ENCODE measurements at places on chromosomes 11 and 22. TPM values are rescaled to one million over a fixed set of nuclear protein-coding genes. Genes with fewer than 3 reads are reported as not detected.
A peak's percentile ranks its signal among the peaks of the same experiment; 100 is the strongest.

DNA sequence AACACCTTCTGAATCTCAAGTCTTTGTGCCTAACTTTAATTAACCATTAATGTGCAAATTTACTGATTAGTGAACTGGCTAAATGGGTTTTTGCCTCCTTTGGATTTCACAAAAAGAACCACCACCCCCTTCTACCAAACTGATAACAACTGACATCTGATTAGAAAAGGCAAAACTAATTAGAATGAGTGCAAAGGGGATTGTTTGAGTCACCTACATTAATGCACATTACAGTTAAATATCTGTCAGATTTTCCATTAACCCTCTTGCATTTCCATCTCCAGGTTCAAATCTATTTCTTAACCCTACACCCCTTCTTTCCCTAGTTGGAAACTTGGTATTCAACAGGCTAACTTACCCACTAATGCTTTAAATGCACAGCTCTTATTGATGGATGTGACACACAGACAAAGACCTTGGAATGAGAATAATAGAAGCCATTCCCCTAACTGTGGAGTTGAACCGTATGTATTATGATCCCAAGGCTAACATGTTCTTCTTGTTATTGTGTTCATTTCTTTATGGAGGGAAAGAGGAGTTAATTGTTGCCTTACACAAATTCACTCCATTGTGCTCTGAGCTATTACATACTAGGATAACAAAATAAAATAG, 161.5 kb upstream of the MTMR2 start:
- no peak for DNase-seq

Gene ARRB1
- total RNA-seq = 14.5 TPM

DNA sequence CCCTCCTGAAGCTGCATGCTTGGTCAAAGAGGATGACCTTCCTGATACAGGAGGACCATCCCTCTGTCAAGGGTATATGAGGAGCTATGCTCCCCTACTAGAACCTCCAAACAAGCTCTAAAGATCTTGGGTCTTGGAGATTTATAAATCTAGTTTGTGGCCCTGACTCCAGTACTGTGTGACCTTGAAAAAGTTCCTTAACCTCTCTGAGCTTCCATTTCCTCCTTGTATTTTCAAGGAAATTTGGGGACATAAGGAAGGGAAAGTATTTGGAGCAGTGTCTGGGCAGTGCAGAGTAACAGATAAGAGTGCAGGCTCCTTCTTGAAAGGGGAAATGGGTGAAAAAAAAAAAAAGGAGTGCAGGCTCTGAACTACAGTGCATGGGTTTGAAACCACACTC, 45.9 kb downstream of the CHRDL2 start:
- no peak for DNase-seq

DNA sequence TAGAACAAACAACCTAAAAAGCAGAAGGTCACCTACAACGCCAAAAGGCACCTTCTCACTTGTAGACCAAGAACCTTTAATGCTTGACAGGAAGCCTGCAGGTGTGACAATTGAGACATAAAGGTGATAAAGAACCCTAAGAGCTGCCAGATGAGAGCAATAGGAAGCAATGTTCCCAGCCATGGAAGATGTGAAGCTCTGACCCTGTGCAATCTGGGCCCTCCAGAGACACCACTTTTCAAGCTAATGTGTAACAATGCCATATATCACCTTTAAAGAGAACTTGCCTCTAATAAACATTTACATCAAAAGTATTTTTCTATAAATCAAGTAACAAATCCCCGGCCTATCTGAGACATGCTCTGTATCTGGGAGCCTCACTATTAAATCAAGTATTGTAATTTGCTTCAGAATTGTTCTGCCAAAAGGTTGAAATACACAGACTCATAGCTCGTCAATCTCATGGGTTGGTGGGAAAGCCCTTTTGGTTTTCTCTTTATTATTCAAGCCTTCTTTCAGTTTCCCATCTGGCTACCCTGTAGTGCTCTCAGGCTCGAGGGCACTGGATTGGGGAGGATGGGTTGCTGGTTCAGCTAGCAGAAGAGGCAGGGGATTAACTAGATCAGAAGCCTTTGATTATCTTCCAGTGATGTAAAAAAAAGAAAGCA, 368.9 kb downstream of the BUD13 start:
- no peak for DNase-seq

Gene LMO2
- total RNA-seq = 2.1 TPM

- DNase-seq = no peak
Observed at GRCh38 chr11:78349624-78350023, 68.0 kb downstream of the GAB2 start.

GRCh38 chr22:20424932-20425565, 12.6 kb downstream of the SCARF2 start:
- DNase-seq = peak; percentile 97

- DNase-seq = peak; percentile 88
Observed at GRCh38 chr11:12827929-12828812, 153.9 kb downstream of the TEAD1 start.

DNA sequence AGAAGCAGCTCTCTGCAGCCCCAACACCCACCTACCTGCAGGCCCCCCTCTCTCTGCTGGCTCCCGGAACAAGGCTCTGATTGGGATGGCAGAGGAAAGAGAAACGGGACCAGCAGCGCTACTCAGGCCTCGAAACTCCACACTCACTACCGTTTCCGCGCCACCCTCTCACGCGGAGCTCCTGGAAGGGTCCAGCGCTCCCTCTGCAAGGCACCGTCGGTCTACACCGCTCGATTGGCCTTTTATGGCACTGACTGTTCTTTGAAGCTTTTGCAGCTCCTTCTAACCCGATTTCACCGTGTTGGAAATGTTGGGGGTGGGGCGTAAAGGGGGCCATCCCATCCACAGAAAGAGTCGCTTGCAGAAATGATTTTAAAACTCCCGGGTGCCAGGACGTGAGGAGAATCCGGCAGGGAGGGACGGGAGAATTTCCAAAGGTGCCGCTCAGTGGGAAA, 323 bp upstream of the PANX1 start:
- DNase-seq = no peak

DNA sequence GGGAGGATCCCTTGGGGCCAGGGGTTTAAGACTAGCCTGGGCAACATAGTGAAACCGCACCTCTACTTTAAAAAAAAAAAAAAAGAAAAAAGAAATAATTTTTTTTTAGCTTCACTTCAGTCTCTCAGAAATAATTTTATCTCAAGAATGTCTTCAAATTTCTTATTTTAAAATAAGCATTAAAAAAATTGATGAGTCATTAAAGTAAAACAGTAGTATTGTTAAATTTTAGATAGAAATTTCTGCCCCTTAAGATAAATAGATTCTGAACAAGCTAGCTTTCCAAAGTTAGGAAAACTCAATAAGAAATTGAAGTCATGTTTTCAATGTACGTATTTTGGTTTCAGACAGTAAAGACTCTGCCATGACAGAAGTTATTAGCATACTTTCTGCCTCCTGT, 7.7 kb upstream of the PACS1 start:
- DNase-seq = no peak

Gene EFEMP2
- 94.8 TPM for total RNA-seq

Gene POTEH
- under 0.01 TPM for total RNA-seq

DNA sequence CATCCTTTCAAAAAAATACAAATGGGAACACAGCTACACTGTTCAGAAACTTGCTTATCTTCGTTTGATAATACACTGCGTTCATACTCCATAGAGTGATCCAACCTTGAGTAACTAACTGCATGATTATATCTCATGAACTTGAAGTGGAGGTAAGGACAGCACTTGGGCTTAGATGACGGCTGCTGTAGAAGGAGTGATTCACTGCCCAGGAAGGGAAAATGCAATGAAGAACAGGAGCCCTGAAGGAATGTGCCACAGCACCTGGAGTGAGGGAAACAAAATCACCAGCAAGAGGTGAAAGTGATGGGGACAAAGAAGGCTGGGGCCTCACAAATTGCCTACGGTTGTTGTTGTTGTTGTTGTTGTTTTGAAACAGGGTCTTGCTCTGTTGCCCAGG, 44.1 kb upstream of the SC5D start:
- no peak for DNase-seq
